GM23248 (cell line): ENCODE measurements at places on chromosomes 4 and X. TPM values are rescaled to one million over a fixed set of nuclear protein-coding genes. Genes with fewer than 3 reads are reported as not detected.

DNA sequence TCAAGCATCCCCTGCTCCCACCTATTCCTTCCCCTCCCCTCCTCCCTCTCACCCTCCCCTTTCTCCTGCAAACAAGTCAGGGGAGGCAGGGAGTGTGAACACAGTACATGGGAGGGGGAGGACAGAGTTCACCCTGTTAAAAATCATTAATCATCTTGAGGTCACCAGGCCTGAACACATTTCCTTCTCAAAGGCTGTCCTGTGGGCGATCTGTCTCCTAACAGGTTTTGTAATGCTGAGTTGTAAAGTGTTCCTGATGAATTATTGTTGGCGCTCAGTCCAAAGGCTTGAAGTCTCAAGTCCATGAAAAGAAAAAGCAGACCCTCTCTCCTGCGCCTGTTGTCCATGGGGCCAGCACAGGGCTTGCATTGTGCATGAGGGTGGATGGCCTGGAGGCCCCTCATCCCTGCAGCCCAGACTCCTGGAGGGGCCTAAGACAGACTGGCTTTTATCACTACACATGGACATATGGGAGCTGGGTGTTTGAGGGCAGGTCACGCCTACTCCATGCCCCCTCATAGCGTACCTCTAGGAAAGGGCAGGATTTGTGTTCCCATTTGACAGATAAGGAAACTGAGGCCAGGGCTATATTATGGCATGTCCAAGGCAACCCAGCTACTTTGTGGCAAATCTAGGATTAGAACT lies 189.1 kb downstream of the RAB28 start:
- H3K27ac ChIP-seq = no peak overlapping the region
- H3K36me3 ChIP-seq = no peaks in the 10 kb centered on the region
- no peak overlapping the region for H3K4me3 ChIP-seq
- no peak for DNase-seq

DNA sequence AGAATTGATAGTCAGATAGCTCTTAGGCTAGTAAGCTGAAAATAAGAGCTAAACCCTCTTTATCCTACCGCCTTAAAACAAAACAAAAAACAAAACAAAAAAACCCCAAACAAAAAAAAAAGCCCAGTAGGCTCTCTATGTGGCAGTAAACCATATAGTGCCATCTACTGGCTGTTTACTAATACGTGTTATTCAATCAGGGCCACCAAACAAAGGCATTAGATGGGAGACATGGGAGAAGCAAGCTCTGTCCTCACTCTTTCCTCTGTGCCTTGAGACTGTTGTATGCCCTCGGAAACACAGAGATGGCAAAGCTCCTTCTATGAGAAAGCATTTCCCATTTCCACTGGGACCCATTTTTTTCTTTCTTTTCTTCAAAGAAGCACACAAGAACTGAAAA lies 148.8 kb upstream of the MID1 start:
- H3K27ac ChIP-seq = peak overlapping the region; percentile 72
- no peaks in the 10 kb centered on the region for H3K27me3 ChIP-seq
- H3K4me1 ChIP-seq = peaks cover 11% of the 10 kb centered on the region
- peak overlapping the region; percentile 64 for H3K4me3 ChIP-seq
- DNase-seq = peak; percentile 71

DNA sequence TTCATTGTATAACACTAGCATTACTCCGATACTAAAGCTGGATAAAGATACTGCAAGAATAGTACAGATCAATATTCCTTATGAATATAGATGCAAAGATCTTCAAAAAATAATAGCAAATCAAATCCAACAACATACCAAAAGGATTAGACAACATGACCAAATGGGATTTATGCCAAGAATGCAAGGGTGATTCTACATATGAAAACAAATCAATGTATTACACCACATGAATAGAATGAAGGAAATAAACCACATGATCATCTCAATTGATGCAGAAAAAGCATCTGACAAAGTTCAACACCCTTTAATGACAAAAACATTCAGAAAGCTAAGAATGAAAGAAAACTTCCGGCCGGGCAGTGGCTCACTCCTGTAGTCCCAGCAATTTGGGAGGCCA lies 42.8 kb downstream of the CUL4B start:
- DNase-seq = peak; percentile 57
- H3K27ac ChIP-seq = 0 out of 2 replicates have a peak overlapping the region, but pooled peaks have one; percentile 18
- H3K36me3 ChIP-seq = peaks cover 5% of the 10 kb centered on the region; the same call in 1 of the 2 replicates
- peaks cover 12% of the 10 kb centered on the region for H3K4me1 ChIP-seq
- no peaks in the 10 kb centered on the region for H3K27me3 ChIP-seq

Gene ANKRD50
- total RNA-seq = 16.4 and 18.7 TPM in 2 replicates
